ENCODE measurements at places on chromosomes 2 and 18.

DNA sequence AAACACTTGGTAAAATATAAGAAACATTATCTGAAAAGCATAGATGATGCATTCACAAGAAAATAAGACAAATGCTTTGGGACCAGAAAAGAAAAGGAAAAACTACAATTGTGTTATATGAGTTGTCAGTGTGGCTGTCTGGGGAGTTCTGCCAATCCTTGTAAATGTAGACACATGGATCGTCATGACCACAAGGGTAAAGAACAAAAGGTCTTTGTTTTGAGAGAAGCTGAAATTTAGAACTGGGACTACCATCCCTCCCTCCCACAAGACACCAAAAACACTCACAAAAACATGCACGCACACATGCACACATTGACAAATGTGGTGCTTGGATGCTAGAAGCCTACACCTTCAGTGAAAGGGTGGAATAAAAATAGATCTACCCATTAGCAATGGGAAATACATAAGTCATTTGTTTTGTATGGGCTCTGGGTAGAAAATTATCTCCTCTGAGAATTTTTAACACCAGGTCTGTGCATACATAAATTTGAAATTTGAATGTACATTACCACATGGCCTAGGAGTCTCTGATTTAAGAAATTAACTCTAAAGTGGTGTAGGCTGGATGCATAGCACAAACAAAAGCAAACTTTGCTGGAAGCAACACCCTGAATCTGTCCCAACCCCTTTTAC, 266.2 kb upstream of the SLC39A10 start:
- no peak for DNase-seq

DNA sequence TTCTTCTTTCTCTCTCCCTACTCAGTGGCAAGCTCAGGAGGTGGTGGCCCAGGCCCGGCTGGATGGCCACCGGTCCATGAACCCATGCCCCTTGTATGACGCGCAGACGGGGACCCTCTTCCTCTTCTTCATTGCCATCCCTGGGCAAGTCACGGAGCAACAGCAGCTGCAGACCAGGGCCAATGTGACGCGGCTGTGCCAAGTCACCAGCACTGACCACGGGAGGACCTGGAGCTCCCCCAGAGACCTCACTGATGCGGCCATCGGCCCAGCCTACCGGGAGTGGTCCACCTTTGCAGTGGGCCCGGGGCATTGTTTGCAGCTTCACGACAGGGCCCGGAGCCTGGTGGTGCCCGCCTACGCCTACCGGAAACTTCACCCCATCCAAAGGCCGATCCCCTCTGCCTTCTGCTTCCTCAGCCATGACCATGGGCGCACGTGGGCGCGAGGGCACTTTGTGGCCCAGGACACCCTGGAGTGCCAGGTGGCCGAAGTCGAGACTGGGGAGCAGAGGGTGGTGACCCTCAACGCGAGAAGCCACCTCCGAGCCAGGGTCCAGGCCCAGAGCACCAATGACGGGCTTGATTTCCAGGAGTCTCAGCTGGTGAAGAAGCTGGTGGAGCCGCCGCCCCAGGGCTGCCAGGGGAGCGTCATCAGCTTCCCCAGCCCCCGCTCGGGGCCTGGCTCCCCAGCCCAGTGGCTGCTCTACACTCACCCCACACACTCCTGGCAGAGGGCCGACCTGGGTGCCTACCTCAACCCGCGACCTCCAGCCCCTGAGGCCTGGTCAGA, 1.8 kb downstream of the NEU2 start:
- DNase-seq, result no peak

GRCh38 chr18:56516789-56517188, 121.6 kb downstream of the TXNL1 start:
- no peak for DNase-seq

- DNase-seq, result no peak
These were observed 289.4 kb downstream of the ALK start for GRCh38 chr2:29632018-29632417.

GRCh38 chr2:28360718-28361293, 31.9 kb upstream of the FOSL2 start:
- DNase-seq, result no peak

- DNase-seq, result no peak
These were observed 50.2 kb upstream of the GALNT3 start for GRCh38 chr2:165844216-165844615.

DNA sequence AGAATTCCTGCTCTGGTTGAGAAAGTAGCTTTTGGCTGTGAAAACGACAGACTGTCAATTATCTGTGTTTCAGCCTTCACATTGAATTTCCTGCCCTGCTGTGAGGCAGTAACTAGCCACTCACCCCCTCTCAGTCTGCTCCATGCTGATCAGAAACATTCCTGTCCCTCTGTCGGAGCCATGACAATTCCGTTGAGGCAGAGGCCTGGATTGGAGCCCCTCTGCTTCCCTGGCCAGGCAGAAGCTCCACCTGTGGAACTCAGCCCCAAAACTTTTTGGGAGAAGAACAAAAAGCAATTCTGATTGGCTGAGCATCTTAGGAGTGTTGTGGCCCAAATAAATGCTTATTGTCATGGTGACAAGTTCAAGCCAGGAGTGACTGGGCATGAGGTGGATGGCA, 60.0 kb downstream of the APOB start:
- DNase-seq, result no peak

DNA sequence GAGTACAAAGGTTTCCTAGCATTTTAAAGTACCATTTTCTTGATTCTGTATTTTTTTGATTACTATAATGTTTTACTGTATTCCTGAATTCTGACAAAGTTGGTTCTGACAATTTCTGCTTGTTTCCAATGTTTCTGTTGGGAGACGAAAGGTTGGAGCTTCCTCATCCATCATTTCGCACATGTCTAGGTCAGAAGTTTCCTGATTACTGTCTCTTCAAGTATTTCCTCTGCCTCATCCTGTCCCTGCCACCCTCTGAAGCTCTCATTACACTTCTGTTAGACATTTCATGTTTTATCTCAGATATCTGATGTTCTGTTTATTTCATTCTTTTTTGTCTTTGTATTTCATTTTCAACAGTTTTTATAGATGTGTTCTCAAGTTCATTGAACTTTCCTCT, 895.8 kb downstream of the TSN start:
- no peak for DNase-seq

DNA sequence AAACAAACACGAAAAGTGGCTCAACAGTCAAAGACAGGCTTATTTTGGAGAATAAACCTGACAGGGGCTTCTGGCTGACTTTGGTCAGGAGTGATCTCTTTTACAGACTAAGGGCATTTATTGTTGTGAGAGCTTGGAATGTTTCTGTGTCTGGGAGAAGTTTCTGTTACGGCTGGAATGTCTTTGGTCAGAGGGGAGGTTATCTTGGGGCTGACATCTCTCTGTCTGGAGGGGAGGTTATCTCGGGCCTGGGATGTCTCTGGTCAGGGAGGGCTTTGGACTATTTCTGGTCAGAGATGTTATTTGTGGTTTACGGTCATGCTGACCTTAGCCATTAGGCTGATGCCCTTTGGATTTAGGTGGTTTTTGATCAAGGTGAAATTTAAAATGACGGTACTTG, 345.5 kb upstream of the FSIP2 start:
- no peak for DNase-seq

- DNase-seq, result no peak
These were observed 294.0 kb upstream of the CXCR4 start for GRCh38 chr2:136411946-136412345.

- DNase-seq, result peak; percentile 27
These were observed 115.1 kb upstream of the NOSTRIN start for GRCh38 chr2:168687314-168687713.
